Esophagus mucosa (tissue), 1 donor: ENCODE measurements at places on chromosomes 5 and 9. TPM values are rescaled to one million over a fixed set of nuclear protein-coding genes. Genes with fewer than 3 reads are reported as not detected.

C7 gene
- total RNA-seq, result 8.4 TPM

GPR107 gene
- 29.8 TPM for total RNA-seq

CCL28 gene
- 7.0 TPM for total RNA-seq

GCNT4 gene
- total RNA-seq, result 1.4 TPM

C1QTNF3 gene
- 1.2 TPM for total RNA-seq

ZNG1E gene
- total RNA-seq, result 29.5 TPM

IL17B gene
- 0.28 TPM for total RNA-seq
